ENCODE measurements at places on chromosomes 2 and 18.

- no peaks in the 10 kb centered on the region for H3K27me3 ChIP-seq
- no peak for DNase-seq
Observed at GRCh38 chr2:239206851-239207250, 194.0 kb downstream of the HDAC4 start.

DNA sequence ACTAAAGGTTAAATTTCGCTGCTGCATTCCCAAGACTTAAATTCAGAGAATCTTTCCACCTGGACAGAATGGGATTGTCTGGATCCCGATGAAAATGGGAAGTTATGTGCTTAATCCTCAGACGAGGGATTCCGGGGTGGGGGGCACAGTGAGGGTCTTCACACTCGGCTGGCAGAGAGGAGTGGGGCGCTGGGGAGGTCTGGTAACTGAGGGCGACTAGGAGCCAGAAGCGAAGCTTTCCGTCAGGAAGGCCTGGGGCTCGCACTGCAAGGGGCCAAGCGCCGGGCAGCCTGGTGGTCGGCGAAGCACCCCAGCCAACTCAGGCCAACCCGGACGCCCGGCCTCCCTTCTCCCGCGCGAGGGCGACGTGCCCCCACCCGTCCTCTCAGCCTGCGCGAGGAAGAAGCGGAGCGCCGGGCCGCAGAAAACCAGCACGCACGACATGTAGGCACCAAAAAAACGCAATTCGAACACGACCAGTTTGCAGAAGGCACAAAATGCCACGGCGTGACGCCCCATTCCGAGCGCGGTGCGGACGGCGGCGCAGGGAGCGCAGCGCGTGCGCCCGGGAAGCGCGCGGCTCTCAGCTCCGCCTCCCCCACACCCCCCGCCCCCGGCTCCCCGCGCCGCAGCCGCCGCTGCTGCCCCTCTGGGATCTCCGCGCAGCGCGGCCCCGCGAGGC is 188.1 kb downstream of the ZEB2 start:
- peak overlapping the region; percentile 91 for H3K4me3 ChIP-seq
- no peaks in the 10 kb centered on the region for H3K27me3 ChIP-seq

- H3K36me3 ChIP-seq: peaks cover 12% of the 10 kb centered on the region
- H3K27ac ChIP-seq: peak overlapping the region; percentile 99
- peak overlapping the region; percentile 93 for H3K4me3 ChIP-seq
- H3K4me1 ChIP-seq: peaks cover 28% of the 10 kb centered on the region
Observed at GRCh38 chr18:2570772-2571199, 519 bp downstream of the METTL4 start.

DNA sequence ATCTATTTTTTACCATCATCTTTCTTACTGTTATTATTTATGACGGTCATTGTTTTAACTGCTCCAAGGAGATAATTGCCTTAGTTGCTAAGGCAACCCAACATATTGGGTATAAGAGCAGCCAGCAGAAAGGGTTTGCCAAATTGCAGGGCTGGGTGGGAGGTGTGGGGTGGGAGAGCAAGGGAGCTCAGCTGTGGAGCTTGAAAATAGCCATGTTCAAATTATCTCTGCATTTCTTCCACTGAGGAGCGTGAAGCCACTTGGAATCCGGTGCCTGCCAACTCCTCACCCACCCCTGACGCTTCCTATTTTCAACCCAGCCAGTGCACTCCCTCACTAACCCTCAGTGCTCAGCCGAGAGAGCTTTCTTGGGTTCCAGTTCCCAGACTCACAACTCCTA is 60.8 kb downstream of the SETBP1 start:
- H3K27me3 ChIP-seq: no peaks in the 10 kb centered on the region
- H3K4me1 ChIP-seq: no peaks in the 10 kb centered on the region
- no peaks in the 10 kb centered on the region for H3K36me3 ChIP-seq
- no peak overlapping the region for H3K4me3 ChIP-seq
- DNase-seq: no peak

GRCh38 chr2:51003345-51004192 is 28.4 kb downstream of the NRXN1 start:
- H3K4me1 ChIP-seq: no peaks in the 10 kb centered on the region
- no peak overlapping the region for H3K4me3 ChIP-seq
- H3K36me3 ChIP-seq: no peaks in the 10 kb centered on the region
- DNase-seq: no peak
- H3K27ac ChIP-seq: no peak overlapping the region

GRCh38 chr2:26569216-26570082 is 71.7 kb downstream of the CIB4 start:
- no peaks in the 10 kb centered on the region for H3K4me1 ChIP-seq
- H3K27me3 ChIP-seq: peaks cover 57% of the 10 kb centered on the region
- peak; percentile 22 for DNase-seq
- H3K36me3 ChIP-seq: no peaks in the 10 kb centered on the region

DNA sequence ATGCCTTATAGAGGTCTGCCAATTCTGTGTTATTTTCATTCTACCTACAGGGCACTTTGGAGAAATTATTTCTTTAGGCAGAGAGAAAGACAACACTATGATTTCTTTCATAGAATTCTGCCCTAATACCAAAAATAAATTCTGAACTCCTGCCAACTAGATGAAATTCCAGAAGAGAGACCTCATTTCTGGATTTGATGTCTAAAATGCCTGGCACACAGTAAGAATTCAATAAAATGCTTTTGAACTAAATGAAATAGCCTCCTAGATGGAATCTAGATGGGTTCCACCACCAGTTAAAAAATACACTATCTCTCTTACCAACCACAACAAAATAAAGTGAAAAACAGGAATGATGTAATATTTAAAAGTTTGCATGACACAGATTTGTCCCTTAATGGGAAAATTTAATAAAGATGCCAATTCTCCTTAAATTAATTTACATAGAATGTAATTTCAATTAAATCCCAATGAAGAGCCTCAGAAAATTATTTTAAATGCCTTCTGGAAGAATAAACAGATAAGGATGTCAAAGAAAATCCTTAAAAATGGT is 75.0 kb downstream of the OSBPL1A start:
- H3K27ac ChIP-seq: peak overlapping the region; percentile 12
- no peak overlapping the region for H3K4me3 ChIP-seq
- no peak for DNase-seq

DNA sequence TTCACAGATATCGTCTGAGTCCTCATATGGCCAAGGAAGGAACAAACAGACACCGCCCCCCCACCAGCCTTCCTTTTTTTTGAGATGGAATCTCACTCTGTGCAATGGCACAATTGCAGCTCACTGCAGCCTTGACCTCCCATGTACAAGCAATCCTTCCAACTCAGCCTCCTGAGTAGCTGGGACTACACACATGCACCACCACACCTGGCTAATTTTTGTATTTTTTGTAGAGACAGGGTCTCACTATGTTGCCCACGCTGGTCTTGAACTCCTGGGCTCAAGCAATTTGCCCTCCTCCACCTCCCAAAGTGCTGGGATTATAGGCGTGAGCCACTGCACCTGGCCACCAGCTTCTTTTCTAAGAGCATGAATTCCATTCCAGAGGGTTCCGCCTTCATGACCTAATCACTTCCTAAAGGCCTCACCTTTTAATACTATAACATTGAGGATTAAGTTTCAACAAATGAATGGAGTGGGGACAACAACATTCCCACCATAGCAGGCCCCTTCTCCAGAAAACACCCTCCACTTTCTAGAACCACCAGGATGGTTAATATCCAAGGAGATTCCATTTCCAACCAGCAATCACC is 2.2 kb upstream of the TMBIM1 start:
- H3K4me1 ChIP-seq: peaks cover 33% of the 10 kb centered on the region
- no peak for DNase-seq
- H3K27ac ChIP-seq: no peak overlapping the region

DNA sequence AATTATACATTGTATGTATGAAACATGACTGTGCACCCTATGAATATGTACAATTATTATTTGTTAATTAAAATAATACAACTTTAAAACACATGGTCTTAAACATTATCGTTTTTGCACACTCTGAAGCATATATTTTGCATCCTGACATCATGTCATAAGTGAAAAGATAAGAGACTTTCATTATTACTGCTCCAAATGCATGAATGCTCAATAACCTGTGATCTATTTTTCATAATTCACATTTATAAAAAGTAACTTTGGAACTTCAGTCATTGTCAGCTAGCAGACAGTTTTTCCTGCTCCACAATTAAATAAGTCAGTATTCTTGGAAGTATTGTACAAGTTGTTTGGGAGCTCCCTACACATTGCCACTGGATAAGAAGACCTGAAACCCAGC is 1.3 kb upstream of the ITPRIPL1 start:
- peaks cover 38% of the 10 kb centered on the region for H3K27me3 ChIP-seq
- no peak for DNase-seq
- no peak overlapping the region for H3K27ac ChIP-seq
- H3K4me3 ChIP-seq: no peak overlapping the region

All from osteoblast (primary cell).